ENCODE measurements at places on chromosomes 3 and 15. TPM values are rescaled to one million over a fixed set of nuclear protein-coding genes. Genes with fewer than 3 reads are reported as not detected.

The HTR3E gene
- 0.21 TPM for polyA plus RNA-seq

The SLC27A2 gene
- polyA plus RNA-seq, result 17.9 TPM

The NOX5 gene
- polyA plus RNA-seq, result 0.39 TPM

The TUSC2 gene
- polyA plus RNA-seq, result 45.3 TPM

The PLA2G4D gene
- polyA plus RNA-seq, result 0.56 TPM

The WDR93 gene
- 0.13 TPM for polyA plus RNA-seq

- DNase-seq, result no peak
These were observed 472.8 kb downstream of the SHQ1 start for GRCh38 chr3:72375237-72376076.

GRCh38 chr3:62624185-62624584 is 250.8 kb upstream of the FEZF2 start:
- DNase-seq, result no peak

- no peak for DNase-seq
These were observed 48.9 kb downstream of the APBA2 start for GRCh38 chr15:28934645-28935044.

- DNase-seq, result no peak
These were observed 357.8 kb downstream of the VPS13C start for GRCh38 chr15:61702224-61703020.

GRCh38 chr15:82848241-82848993 is 39.0 kb downstream of the WHAMM start:
- DNase-seq, result no peak

DNA sequence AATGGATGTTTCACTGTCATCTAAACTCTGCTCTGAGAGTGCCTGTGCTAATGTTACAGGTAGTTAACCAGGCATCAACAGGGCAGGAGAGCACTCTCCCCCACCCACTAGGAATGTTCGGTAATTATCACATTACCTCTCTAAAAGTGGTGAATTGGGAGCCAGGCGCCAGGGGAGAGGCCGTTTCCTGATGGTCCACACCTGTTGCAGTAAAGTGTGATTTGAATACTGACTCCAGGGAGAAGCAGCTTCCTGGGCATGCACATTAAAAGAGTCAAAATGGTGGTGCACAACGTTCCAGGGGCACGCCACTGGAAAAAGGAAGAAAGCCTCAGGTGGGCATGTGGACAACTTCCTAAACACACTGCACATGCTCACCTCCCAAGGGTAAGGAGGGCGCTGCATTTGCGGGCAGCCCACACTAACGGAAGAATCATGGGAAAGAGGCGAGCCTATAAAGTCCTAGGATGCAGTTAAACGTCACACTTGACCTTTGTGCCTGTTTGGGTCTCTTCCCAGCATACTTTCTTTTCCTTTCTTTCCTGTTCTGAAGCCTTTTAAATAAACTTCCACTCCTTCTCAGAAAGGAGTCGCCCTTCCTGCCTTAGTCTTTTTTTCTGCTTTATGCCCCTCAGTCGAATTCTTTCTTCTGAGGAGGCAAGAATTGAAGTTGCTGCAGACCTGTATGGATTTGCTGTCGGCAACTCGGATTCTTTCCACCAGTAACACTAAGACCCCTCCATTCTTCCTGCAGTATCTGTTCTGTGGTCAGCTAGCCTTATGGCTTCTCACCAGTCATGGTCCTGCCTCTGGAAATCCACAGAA is 28.9 kb upstream of the GPD1L start:
- no peak for DNase-seq

- no peak for DNase-seq
These were observed 131.4 kb downstream of the TMCO5A start for GRCh38 chr15:38065721-38066345.

DNA sequence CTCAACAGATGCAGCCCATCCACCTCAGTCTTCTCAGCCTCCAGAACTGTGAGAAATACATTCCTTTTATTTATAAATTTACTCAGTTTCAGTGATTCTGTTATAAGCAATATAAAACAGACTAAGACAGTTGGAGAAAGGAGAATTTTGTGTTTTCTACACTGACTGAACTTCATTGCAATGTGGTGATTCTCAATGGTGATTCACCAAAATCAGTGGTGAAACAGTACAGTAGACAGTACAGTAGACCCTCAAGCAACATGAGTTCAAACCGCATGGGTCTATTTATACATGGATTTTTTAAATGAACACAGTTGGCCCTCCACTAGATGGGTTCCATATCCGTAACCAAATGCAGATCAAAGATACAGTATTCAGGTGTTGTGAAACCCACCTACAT is 403.1 kb upstream of the TGFBR2 start:
- no peak for DNase-seq

- no peak for DNase-seq
These were observed 75.5 kb upstream of the IQSEC1 start for GRCh38 chr3:13148561-13149329.

DNA sequence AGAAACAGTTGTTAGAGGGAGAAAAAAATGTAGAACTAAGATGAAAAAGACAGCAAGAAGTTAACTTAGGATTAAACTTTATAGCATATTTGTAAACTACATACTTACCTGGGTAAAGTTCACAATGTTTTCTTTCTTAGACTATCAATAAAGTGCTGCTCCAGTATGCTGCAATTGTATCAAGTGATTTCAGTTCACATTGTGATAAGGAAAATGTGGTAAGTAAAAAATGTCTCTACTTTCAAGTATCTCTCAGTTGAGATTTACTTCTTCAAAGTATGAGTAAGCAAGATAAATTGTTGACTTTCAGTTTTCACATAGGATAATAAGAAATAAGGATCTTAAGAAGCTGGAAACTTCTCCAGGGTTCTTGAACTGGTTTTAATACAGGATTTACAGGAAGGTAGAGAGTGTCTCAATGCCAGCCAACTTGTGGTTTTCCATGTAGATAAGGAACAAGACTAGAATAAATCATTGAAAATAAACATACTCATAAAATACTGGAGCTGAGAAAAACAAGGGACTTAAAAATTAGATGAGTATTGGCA is 528.8 kb downstream of the UNC13C start:
- DNase-seq, result no peak

All from muscle of arm (tissue), 14 donors.